ENCODE measurements at places on chromosomes 6 and 20.

DNA sequence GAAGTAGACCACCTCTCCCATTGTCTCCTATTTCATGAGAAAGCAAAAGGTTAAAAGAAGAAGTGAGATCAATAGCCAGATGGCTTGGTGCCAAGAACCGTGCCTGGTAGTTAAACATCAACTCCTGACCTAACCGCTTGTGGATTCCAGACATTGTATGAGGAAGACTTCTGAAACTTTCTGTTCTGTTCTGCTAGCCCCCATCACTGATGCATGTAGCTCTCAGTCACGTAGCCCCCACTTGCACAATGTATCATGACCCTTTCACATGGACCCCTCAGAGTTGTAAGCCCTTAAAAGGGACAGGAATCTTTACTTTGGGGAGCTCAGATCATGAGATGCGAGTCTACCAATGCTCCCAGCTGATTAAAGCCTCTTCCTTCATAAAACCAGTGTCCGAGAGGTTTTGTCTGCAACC is 301.2 kb downstream of the RNGTT start:
- DNase-seq = peak; percentile 10

DNA sequence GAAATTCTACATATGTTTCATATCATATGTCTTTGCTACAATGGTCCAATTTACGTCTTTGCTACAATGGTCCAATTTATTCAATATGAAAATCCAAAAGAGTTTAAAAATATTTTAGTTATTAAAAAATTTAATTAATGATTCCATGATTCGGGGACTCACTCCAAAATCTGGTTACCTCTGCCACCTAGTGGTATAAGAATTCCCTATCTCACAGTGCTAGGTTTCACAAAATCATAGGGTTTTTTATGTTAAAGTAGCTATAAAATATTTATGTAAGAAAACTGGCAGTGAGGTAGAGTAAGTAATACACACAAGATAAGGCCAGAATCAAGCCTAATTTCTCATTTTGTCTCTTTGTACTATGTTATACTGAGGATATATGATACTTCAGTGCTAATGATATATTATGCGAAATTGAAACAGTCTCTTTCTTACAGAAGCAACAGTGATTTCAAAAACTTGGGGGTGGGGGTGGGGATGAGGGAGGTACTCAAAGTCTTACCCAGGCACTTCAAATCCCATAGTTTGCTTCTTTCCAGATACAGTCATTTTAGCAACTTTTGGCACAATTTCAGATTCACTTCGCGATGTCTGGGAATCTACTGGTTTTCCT is 52.3 kb downstream of the HBS1L start:
- DNase-seq = peak; percentile 7

DNA sequence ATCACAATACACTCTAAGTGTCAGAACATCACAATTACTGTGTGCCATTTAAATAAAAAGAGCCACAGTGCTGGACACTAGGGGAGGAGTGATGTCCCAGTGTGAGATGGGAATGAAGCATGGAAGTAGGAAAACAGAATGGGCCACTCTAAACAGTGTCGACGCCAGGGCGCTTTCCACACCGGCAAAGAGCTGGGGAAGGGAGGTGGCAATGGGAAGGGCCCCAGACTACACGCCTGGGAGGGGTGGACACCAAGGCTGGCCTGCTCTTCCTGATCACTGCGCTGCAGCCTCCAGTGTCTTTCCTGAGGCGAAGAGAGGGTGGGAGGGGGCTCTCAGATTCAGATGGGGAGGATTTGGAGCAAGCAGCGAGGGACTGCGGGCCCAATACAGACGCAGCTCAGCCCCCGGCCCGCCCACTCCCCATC is 75.9 kb downstream of the ERMARD start:
- no peak for DNase-seq

DNA sequence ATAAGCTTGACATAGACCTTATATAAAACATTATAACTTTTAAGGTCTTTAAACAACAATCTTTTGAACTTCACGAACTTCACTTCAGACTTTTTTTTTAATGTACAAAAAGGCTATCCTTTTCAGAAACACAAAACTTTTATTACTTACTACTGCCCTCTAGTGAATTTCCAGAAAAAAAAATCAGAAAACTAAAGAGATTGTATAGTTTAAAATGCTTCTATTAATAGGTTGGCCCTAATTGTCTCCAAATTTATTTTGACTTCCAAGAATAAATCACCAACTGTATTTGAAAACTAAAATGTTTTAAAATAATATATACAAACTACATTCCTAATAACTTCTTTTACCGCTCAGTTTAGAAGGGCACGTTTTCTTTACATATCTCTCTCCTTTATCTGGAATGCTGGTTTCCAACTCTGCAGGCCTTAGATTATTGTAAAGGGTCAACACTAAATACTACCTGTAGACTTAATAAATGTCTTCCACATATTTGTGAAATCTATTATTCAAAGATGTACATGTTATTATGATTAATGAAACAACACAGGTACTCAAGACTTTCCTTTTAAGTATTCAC is 66.8 kb downstream of the LMBRD1 start:
- DNase-seq = no peak

- no peak for DNase-seq
These were observed 16.9 kb downstream of the CAP2 start for GRCh38 chr6:17410281-17410680.
